ENCODE measurements at places on chromosomes 3 and 15.

DNA sequence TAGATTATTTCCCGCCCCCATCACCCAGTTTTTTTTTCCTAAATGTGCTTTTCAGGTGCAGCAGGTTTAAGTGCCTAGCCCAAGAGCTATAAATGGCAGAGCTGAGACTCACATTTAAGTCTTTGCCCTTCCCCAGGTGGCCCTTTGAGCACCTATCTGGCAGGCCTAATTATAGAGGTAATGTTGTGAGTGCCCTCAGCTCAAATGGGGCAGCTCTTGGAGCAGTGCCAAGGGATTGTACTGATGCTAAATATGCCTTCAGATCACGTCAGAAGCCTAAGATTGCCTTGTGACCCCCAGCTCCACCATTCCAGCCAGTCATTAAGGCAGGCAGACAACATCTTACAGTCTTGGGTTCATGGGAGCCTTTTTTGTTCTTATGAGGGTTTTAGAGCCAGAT lies 159.5 kb downstream of the RPLP1 start:
- no peak for DNase-seq

GRCh38 chr15:69496001-69496400 lies 43.4 kb downstream of the RPLP1 start:
- no peak for DNase-seq

- DNase-seq, result no peak
Measured at GRCh38 chr15:60528530-60528929, 49.6 kb upstream of the ICE2 start.

DNA sequence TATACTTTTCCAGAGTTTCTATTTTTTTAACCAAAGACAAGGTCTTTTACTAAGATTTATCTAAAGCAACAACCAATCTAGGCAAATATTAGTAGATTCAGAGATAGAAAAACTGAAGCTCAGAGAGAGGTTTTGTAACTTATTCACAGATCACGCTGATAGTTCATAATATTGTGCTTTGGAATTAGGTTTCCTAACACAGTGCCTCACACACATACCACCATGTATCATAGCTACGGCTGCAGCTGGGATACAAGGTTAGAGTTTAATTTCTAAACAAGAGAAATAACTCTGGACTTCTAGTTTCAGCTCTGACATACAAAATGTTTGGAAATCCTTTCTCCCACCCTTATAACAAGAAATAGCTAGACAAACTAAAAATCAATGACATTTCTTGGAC lies 565.7 kb downstream of the PYDC2 start:
- no peak for DNase-seq

DNA sequence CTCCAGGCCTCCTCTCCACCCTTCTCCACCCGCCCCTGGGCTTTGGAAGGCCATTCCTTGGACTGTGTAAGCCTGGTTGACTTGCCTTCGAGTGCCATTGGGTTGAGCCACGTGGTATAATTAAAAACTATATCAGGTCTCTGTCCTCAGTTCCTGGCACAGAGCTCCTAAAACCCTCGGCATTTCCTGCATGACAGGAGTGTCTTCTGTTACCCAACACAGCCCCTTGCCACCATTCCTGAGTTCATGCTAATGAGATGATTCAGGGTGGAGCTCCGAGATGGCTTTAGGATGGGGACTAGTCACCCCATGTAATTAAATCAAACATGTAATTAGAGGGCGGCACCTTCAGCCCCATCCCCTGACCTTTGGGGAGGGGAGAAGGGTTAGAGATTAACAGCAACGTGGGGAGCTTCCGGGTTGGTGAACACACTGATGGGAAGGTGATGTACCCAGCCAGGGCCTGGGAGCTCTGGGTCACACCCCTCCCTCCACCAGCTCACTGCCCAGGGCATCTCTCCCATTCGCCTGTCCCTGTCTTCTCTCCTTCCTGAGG lies 256.4 kb downstream of the FAM43A start:
- DNase-seq, result no peak

DNA sequence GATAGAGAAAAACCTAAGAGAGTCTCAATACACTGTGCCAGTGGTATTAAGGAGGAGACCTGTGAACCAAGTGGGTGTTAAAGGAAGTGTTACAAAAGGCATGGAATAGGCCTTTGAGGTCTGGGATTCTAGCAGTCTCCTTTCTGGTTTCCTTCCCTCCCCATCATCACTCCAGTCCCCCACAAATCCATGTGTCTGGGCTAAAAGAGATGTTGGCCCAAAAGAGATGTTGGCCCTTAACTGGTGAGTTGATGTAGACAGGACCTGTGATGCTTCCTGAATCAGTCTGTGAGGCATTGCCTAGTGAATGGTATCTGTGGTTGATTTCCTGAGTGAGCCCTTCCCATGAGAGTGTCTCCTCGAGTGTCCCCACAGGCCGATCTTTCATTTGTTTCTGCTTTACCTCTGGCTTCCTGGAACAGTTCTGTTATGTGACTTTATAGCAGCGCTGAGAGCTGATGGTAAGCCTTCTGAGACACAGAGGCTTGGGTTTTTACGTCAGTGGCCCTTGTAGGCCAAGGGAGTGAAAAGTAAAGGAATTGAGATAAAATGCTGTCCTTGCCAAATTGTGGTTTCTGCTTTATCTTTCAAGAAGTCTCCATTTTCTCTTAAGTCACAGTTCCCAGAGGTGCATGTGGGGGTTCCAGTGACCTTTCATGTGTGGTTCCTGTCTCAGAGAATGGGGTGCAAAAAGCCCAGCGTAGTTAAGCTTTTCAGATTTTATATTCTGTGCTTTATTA lies 87.8 kb downstream of the KLHL25 start:
- DNase-seq, result no peak

- DNase-seq, result peak; percentile 60
Measured at GRCh38 chr15:37098468-37099318, 1.7 kb downstream of the MEIS2 start.

DNA sequence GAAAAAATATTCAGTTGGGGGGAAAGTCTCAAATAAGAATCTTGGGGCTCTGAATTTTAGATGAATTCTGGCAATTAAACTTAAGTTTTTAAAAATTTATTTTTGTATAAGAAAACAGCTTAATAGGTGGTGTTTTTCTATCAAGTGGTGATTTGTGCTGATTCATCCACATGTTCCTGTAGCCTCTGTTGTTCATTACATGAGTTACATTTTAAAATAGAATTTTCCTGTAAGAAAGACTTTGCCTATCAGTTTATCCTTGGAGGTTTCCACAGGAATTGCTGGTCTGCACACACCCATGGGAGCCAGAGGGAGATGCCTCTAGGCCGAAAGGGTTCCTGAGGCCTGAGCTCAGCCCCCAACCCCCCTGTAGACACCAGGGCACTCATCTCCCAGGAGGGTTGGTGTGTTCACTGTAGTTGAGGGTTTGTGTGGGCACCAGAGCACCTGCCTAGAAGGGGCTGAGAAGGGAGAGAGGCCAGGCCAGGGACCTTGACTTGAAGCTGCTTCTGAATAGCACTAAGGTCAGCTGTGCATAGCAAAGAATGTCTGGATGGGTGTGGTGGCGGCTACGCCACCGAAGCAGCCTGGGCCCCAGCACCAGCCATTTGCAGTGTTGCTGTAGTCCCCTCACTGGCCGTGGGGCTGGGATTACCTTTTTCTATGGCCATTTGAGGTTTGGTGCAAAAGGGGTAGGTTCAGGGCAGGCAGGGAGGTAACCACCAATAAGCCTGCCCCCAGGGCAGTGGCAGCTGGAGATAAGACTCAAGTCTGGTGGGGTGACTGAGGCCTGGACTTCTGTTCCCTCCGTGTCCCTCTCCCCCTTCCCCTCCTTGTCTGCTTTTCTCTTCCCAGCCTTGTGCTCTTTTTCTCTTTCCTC lies 11.9 kb downstream of the DNAJA4 start:
- DNase-seq, result no peak

DNA sequence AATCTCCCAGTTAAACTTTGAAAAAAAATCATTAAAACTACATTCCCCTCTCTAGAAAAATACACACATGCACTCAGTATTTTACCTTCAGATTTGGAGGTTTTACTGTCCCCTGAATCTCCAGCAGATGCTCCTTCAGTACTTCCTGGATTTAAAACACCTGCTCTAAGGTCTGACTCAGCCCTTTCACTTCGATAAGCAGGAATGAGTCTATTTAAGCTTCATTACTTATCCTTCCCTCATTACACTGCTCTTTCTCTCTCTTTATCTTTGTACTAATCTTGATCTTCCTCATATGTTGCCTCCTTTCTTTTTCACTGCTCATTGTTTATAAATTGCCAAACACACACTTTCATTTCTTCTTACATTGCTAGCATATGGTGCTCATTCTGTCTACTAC lies 443.9 kb downstream of the DIPK2A start:
- DNase-seq, result no peak

GRCh38 chr3:157611536-157612076 lies 108.4 kb upstream of the VEPH1 start:
- DNase-seq, result no peak

DNA sequence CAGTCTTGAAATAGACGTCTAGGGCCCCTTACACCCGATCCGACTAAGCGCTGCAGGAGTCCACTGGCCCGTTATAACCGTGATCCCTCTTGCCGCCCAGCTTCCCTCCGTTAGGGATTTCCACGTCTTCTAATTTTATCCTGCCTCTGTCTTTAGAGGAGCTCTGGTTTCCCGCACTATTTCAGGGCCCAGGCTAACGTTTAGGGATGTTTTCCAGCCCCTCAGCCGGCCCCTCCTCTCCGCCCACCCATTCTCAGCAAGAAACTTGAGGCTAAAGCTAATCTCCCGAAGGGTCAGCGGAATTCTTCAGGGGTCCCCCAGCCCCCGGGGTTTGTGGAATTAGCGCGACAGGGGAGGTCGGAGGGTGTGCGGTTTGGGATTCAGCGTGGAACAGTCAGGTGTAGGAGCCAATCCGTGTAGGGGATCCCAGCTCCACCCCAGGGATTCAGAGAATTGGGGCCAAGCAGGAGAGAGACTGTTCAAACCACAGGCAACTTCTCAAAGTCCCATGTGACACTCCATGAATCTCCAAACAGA lies 1.6 kb downstream of the PTX3 start:
- no peak for DNase-seq

DNA sequence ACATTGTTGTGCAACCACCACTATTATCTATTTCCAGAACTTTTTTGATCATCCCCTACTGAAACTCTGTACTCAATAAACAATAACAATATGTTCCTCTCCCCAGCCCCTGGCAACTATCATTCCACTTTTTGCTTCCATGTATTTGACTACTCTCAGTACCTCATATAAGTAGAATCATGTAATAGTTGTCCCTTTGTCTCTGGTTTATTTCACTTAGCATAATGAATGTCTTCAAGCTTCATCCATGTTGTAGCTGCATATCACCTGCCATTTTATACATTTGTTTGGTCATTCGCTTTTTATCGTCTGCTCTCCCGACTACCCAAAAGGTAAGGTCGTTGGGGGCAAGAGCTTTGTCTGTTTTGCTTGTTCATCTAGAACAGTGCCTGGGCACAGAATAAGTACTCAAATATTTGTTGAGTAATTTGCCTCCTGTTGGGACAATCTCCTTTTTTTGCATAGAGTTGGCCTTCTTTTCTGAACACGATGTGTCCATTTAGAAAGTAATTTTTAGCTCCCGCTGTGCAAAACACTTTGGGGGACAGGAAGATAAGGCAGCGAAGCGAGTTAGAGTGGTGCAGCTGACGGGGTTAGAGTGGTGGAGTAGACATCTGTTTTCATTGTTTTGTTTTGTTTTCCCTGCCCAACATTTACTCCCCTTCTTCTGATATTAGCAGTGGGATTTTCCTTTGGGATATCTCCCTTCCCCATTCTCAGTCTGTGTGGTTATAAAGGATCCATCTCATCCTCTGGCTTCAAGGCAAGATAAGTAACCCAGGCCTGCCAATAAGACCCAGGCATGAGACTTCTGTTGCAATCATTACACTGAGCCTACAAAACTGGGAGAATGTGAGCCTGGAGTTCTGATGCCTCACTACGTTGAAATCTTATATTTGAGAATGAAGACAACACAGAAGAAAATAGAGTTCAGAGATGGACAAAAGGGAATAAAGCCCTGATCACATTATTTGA lies 83.4 kb upstream of the RNU6-1 start:
- no peak for DNase-seq

Data from NCI-H526 treated with DMSO at 0.1 percent for 48 hours (cell line).